ENCODE measurements at places on chromosomes 7 and 10.

GRCh38 chr7:157475601-157476000, 138.8 kb downstream of the DNAJB6 start:
- DNase-seq: no peak

GRCh38 chr7:118836933-118837332, 612.4 kb downstream of the ANKRD7 start:
- no peak for DNase-seq

- DNase-seq: no peak
Measured at GRCh38 chr7:30764030-30764975, 6.9 kb upstream of the MINDY4 start.

DNA sequence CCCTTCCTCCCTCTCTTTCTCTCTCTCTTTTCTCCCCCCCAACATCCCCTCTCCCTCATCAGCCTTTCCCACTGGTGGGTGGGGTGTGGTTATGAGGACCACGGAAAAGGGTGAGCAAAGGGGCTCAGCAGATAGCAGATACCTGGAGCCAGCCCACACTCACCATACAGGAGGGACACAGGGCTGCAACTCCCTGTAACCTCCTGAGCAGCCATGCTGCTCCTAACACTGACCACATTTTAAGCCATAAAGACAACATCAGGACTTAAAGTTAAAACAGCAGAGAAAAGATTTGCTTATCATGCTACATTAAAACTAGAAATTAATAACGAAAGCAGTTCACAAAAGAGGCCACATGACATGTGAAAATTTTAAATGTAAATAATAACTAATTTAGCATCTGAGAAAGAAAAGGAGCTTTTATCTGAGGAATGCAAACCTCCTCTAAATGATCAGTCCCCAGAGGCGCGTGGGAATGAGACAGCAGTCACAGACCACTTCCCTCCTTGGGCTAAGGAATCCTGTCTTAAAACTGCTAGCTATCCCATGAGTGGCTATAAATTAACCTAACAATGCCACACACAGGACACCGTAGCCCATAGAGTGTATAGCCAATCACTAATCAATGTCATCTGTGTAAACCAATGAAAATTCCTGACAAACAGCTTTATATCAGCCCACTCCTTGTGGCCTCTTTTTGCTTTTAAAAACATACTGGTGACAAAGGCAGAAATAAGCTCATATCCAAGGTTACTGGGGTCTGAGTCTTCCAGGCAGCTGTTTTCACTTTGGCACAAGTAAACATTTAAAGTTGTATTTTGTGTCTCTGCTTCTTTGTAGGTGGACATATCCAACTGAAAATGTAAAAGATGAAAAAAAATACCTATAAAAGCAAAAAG, 33.3 kb downstream of the PKD1L1 start:
- no peak for DNase-seq

DNA sequence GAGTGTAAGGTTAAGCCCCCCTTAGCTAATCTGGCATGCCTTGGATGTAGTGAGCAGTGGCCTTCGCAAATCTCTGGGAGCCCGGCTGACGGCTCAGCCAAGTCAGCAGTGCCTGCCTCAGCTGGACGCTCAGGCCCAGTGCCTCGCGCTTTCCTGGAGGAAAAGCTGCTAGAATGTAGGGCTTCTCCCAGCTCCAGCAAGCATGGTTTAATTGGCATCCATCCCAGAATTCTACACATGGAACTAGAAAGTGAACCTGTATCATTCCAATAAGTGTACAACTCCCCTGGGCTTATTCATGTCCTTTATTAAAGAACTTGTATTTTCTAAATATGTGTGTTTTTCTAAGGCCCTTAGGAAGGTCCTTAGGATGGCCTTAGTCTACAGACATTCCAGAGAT, 287.8 kb upstream of the SHH start:
- no peak for DNase-seq

GRCh38 chr10:129627442-129627841, 160.4 kb downstream of the MGMT start:
- no peak for DNase-seq

DNA sequence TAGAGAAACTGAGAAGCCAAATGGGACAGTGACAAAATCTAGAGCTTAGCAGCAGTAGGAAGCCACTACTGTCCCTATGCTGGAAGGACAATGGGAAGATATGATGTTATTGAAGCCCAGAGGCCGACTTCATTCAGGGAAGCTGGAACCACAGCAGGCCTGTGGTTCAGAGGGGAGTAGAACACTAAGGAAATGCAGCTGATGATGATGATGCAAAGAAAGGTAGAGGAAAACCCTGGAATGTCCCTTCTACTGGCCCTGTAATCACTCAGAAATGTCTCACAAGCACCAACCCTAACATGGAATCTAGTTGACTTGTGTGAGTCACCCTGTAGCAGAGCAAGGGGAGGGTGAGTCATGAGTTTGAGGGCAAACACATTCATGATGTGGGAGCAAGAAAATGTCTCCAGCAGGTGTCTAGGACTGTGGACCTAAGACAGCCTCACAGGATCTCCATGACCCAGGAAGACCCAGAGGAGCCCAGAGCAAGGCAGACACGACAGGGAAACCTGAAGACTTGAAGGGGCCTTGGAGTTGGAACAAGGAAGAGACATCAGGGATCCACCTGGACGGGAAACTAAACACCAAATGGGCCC, 37.0 kb upstream of the LRRC17 start:
- DNase-seq: no peak

DNA sequence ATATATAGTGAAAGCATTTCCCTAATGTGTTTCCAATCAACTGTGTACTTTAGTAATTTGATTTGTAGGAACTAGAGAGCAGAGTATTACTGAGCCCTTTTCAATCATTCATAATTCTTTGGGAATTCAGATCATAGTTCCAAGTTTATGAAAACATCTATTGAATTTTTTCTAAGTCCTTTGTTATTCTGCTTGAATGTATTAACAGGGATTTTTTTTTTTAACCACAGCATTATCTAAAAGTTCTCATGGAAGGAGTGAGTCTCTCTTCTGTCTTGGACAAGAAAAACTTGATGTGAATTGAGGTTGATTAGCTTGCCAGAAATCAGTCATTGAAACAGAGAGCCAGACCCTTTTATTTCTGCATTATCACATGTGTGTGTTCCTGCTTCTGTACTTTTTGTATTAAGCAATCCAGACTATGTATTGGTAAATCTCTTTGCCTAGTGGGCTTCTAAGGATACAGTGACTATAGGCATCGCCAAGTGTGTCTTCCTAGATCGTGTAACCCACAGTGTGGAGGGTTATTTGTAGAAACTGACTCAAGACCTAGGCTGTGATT, 59.9 kb downstream of the BMPER start:
- no peak for DNase-seq

DNA sequence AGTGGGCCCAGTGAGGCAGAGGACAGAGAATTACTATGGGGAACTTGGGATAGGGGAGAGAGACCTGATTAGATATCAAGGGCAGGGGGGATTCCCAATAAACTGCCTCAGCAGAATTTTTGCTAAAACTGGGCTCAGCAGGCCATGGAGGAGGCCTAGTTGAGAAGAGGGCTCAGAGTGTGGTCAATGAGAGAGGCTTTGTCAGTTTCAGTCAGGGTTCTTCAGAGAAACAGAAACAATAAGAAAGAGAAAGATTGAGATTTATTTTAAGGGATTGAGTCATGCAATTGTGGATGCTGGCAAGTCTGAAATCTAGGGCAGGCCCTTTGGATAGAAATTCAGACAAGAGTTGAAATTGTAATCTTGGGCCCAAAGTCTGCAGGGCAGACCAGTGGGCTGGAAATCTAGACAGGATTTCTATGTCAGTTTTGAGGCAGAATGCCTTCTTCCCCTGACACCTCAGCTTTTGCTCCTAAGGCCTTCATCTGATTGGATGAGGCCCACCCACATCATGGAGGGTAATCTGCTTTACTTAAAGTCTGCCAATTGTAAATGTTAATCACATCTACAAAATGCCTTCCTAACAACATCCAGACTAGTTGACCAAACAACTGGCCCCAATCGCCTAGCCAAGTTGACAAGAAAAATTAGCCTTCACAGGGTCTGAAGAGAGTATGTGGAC, 33.5 kb upstream of the CCSER2 start:
- no peak for DNase-seq

GRCh38 chr7:74412603-74413002, 41.1 kb upstream of the GTF2IRD1 start:
- DNase-seq: no peak

DNA sequence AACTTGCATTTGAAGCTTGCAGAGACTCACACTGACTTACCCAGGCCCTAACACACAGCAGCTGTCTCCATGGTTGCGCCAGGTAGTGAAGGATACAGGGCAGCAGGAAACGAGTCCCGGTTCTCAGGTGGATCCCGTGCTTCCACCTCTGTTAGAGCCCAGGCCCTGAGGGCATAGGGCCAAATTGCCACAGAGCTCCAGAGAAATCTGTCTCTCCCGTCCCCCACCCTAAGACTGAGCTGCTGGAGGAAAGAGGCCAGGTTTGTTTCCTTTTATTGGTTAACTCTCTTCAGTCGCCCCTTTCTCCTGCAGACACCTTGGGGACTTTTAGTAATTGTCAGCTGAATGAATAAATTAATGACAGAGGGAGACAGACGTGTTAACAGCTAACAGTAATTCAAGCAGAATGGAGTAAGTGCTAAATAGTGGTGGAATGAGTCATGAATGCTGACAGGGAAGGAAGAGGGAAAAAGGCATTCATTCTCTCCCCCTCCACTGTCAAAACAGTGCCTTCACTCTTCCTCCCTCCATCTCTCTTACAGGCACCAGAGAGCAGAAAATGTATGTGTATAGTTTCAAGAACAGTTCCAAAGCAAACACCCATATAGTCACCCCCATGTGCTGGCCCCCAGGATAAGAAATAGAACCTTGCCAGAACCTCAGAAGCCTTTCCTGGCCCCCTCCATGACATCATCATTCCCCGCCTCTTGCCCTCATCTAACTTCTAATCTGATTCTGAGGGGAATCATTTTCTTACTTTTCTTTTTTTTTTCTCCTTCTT, 16.8 kb upstream of the DLG5 start:
- no peak for DNase-seq

DNA sequence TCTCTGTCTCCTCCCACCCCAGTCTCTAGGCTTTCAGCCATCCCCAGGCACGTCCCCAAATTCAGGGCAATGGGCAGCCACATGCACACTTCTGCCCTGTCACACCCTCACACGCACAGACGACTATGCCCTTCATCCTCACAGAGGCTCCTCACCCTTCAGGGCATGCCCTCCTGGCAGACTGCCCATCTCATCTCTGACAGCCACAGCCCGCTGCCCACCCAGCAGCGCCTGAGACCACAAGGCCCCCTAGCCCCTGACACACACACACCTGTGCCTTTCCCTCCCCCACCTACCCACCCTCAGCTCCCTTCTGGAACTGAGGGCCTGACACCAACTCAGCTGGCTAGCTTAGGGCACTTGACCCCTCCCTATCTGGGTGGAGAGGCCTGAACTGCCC, 23.0 kb upstream of the SLC29A3 start:
- DNase-seq: no peak

Measured in CD8-positive, alpha-beta T cell (primary cell).